ENCODE measurements at places on chromosomes 1 and 21.
A peak's percentile ranks its signal among the peaks of the same experiment; 100 is the strongest.

- DNase-seq, result no peak
These were observed 510.0 kb downstream of the LTN1 start for GRCh38 chr21:28482657-28483056.

DNA sequence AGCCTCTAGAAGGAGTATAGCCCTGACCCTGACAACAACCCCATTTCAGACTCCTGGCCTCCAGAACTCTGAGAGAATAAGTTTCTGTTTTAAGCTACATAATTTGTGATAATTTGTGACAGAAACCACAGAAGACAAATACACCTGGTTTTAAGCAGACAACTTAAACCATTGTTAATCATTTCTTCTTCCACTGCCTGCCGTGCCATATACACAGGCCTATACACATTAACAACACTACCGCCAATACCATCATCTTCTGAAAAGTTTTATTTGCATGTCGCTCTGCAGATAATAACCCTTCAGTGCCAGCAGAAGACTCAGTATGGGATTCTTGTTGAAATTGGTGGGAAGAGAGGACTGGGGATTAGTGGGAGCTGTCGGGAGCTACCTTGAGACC lies 39.9 kb upstream of the KRTAP19-8 start:
- DNase-seq, result no peak

DNA sequence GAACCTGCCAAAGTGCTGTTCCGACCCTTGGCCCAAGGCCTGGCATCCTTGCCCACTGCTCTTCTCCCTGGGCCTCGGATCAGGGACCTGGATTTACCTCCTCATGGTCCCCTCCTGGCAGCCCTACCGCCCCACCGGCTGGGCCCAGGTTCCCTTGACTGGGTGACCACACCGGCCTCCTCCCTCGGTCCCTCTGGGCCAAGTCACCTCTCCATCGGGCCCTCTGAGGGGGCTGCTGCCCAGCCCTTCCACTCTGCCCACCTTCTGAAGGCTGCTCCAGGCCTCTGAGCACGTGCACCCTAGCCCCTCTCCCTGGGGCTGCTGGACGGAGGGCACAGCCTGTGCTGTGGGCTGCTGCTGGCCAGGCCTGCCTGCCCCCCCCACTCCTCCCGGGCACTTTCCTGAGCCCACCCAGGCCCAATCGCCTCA lies 9.3 kb upstream of the MMEL1 start:
- DNase-seq, result no peak

GRCh38 chr1:53091841-53092645 lies 30.0 kb downstream of the PODN start:
- DNase-seq, result no peak

DNA sequence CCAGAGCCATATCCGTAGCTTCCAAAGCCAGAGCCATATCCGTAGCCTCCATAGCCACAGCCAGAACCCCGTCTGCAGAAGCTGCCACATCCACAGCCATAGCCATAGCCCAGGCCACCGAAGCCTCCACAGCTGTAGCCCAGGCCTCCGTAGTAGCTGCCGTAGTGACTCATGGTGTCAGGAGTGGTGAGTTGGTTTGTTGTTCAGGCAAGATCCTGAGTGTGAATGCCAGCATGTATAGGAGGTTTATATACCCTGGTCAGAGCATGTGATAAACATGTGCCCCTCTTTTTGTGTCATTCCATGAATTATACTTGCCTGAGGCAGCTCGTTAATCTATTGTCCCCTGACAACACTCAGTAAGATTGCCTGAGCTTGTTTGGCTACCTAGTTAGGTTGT lies at the start of gene KRTAP19-1:
Gene KRTAP19-1, minus strand, starts transcription at position 223 of the 400 bp plus-strand sequence. Its CDS starts 50 bp downstream, at position 173.
- no peak for DNase-seq

- no peak for DNase-seq
These were observed 78.5 kb upstream of the KAZN start for GRCh38 chr1:14519976-14520375.

GRCh38 chr21:42216726-42217572 lies 2.0 kb upstream of the ABCG1 start:
- DNase-seq, result peak; percentile 21

- DNase-seq, result no peak
These were observed 206.7 kb downstream of the SETD4 start for GRCh38 chr21:35853321-35854239.

DNA sequence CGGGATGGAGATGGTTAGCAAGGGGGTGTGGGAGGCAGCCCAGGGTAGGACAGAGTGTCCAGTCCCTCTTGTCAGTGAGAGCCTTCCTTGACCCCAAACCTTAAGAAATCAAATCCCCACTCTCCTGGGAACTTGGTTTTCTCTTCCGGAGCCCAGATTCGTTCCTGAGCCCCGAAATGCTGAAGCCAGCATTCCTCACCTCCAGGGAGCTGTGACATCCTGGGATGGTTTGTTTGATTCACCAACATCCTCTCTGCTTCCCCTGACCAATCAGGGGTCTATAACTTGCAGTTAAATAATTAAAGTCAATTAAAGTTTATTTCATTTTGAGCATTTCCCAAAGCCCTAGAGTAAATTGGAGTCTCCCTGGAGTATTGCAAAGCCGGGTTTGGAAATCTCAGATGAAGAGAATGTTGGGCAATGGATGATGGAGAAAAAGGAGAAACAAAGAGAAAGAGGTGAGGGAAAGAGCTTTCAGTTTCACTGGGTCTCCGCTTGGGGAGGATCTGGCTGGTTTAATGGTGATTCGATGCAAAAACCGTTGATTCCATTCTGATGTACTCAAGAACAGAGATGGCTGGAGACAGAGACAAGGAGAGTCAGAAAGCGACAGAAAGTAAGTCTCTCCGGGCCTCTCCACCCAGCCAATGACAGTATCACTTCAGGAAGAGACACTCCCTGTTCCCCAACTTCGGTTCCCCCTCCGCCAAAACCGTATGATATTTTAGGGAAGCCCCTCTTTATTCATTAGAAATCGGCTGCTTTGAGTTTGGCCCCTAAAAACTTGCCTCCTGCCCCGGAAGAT lies 12.8 kb upstream of the ALX3 start:
- no peak for DNase-seq

- no peak for DNase-seq
These were observed 710.6 kb downstream of the MATN1 start for GRCh38 chr1:30012455-30013440.

DNA sequence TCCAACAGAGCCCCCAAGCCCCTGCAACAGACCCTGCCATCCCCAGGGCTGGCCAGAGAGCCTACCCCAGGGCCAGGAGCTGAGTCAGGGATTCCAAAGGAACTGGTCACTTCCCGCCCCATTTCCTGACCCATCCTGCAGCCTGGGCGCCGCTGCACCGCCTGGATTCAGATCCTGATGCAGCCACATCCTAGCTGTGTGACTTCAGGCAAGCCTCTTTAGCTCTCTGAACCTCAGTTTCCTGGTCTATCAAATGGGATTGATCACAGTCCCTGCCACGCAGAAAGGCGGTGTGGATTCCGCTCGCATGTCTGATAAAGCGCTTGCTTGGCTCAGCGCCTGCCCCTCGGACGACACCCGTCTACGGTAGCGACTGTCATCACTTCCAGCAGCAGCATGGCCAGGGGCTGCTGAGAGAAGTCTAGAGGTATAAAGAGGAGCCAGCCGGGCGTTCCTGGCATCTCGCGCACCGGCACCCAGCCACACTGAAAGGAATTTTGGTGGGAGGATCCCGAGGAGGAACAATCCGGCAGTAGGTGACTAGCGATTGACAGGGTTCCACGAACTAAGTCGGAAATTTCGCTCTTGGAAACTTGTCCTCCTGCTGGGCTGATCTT lies 10.1 kb downstream of the EPHA2 start:
- DNase-seq, result no peak

Data from stimulated activated CD8-positive, alpha-beta memory T cell treated with anti-CD3 and anti-CD28 coated beads, Interleukin-4, amount 100 ng/mL, for 48 hours (primary cell).